Fibroblast of pulmonary artery (primary cell): ENCODE measurements at places on chromosomes 4 and X.

DNA sequence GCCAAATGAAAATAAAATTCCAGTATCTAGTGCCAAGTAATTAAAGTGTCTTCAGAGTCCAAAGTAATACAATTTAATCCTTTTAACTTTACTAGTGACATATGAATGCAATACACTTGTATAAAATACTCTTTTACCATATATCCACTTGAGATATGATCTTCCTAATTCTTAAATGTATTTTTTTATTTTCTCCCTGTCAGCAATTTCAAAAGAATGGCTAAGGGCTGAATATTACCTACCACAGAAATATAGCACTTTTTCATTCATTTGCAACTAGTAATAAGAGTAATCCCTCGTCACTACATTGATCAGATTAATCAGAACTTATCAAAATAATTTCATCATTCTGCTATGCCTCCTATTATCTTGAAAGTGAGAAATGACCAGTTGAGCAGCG lies 10.1 kb upstream of the TBX22 start:
- DNase-seq = no peak

DNA sequence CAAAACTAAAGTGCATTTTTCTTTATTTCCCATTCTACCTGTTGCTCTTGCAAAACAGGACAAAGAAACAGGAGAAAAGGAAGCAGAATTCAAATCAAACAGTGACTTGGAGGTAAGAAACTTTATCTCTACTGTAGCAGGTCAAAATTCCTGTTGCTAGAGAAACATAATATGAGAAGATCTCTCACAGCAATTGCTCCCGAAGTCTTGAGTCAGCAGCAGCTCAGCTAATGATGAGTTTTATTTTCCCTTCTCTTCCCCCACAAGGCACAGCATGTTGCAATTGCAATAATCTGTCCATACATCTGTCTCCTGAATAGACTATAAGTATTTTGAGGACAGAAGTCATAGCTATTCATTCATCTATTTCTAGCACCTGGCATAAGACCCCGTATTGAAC lies 112.7 kb downstream of the CLNK start:
- DNase-seq = no peak

DNA sequence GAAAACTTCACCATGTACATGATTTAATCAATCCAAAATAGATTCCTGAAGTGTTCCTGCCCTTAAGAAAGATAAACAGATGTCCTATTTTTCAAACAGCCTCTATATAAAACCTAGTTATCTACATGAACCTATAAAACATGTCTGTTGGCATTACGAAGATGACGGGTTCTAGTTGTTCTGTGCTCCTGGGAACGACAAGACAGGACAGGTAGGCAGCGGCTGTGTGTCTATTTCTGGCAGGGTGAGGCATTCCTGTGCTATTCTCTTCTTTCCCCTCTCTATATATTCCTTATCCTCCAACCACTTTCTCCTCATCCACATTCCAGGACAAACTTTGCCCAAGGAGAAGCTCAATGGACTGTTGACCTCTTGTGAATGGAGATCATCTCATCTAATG lies 6.1 kb downstream of the FAT1 start:
- DNase-seq = no peak

DNA sequence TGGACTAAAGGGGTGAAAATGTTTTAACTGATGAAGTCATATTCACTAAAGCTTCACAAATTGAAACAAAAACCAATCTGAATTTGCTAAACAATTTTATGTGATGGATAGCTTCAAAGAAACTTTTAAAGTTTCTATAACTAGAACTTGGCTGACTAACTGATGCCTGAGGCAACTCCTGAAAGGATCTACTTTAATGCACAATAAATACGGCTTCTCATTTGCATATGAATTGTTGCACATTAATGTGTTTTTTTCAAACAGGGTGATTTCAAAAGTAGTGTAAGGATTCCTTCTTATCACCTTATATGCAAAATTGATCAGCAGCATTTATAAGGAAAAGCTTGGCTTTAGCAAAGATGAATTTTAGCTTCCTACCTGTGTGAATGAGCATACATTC lies 58.4 kb upstream of the ATOH1 start:
- DNase-seq = no peak

DNA sequence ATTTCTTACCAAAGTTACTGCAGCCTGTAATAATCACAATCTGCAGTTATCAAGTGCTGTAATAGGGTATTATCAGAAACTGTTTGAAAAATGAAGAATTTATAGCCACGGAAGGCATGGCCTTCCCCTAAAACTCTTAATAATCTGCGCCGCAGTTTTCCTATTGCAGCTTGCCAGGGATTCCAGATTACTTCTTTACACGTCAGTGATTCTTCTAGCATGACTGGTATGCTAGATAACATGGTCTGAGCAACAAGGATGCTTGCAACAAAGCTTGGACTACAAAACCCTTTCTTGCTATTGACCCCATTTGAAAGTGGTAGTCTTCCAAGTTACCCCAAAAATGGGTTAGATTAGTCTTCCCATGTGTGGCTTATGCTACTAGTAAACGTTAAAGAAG lies 47.2 kb upstream of the GK2 start:
- peak; percentile 54 for DNase-seq

- DNase-seq = peak; percentile 24
Measured at GRCh38 chr4:158610790-158611189, 60.9 kb downstream of the C4orf46 start.

DNA sequence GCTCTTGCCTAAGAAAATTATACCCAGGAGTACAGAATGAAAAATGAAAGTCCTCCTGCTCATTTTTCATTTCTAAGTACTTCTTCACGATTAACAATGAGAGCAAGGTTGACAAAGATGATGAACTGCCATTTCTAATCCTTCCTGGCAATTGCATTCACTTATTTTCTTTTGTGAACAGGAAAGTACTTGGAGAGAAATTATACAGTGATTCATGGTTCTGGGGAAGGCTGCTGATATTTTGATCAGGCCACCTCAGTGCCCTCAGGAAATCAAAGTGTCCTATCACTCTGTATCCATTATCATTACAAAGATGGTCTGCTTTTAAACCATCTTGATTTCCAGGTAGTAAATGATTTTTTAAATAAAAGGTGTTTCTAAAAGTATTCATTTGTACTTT lies 467.5 kb downstream of the PACRGL start:
- no peak for DNase-seq

DNA sequence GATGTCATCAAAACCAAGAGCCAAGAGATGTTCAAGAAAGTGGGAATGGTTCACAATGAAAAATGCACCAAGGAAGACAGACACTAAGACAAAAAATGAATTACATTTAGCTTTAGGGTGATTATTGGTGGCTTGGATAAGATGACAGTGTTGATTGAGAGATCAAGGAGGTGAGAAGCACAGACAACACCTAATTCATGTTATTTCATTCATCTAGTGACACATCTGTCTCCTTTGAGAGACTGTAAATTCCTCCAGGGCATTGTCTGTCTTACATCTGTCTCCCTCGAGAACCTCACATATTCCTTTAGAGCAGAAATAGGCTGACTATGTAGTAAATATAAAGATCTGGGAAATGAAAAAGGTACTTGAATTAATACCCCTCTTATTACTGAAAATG lies 94.2 kb upstream of the SMIM31 start:
- DNase-seq = no peak

DNA sequence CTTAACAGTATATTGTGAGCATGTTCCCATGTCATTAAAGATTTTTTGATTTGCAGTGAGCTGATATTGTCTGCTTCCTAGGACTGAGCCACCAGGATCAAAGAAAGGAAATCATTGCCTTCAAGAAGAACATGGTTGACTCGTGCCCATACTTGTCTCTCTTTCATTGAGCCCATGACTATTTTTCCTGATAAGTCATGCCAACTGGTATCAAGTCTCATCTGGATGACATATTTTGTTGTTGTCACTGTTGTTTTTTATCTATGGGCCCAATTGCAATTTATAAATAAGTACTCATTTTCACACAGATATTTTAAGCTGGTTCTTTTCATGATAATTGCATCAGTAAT lies 10.2 kb upstream of the RHOH start:
- DNase-seq = no peak

DNA sequence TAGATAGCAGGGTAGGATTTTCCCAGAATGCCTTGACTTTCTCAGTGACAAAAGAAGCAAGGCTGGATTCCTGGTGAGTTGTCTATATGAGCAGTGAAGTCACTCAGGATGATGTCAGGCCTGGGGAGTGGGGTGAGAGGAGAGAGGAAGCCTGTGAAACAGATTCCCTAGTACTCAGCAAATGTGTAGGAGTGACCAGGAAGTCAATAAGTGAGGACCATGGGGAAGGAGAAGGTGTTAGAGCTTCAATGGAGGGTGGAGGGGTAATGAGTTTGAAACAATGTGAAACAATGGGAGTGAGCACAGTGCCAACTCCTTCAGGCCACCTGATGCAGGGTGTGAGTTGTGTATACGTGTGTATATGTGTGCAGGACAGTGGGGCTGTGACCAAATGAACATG lies 2.4 kb upstream of the SLC9A6 start:
- peak; percentile 3 for DNase-seq

DNA sequence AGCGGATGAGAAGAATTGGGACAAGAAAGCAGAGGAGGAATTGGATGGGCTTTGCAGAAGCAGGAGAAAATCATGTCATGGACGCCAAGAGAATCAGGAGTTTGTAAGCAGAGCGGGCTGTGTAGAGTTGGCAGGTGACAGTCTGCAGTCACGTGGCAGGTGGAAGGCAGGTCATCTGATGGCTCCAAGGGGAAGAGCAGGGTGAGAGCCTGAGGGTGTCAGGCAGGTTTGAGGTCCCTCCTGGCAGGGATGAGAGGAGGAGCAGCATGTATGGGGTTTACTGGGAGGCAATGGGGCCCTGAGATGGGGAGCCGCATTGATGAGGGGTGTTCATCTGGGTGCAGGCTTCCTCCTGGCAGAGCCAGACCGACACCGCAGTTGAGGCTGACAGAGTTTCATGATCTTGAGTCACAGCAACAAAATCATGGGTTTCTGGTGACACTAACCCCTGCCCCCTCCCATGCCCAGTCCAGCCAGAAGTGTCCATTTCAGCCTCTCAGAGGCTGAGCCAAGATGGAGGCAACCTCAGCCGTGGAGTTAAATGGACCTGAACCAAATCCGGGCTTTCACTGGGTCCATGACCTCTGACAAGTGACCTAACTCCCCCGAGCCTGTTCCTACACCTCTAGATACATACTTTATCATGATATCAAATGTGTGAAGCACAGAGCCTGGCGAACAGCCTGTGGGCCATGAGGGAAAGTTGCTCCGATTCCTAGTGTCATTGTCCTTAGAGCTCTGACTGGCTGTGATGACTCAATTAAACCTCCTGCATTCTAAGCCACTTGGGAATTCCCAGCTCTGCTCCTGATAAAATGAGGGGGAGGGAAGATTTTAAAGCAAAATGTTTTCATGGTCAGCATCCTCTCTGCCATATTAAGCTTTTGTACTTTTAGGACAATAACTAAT lies 36.1 kb downstream of the EVC start:
- DNase-seq = peak; percentile 84

- DNase-seq = no peak
Measured at GRCh38 chr4:103024996-103025395, 5.5 kb upstream of the SLC9B1 start.

DNA sequence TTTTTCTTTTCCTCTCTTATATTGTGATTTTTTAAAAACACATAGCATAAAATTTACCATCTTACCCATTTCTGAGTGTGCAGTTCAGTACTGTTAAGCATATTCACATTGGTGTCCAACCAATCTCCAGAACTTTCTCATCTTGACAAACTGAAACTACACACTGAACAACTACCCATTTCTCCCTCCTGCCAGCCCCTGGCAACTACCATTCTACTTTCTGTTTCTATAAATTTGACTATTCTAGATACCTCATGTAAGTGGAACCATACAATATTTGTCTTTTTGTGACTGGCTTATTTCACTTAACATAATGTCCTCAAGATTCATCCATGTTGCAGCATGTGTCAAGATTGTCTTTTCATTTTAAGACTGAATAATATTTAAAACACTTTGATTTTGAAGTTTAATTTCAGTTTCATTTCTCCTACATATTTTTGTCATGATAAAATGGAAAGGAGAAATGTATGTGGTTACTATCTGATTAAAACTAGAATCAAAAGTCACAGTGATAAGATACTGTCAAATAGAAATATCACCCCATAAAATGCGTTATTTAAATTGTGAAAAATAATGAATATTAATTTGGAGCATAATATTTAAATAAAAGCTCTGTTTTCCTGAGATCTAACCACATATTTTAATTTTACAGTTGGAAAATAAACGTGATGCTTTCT lies 122.8 kb downstream of the DIPK2B start:
- DNase-seq = no peak

DNA sequence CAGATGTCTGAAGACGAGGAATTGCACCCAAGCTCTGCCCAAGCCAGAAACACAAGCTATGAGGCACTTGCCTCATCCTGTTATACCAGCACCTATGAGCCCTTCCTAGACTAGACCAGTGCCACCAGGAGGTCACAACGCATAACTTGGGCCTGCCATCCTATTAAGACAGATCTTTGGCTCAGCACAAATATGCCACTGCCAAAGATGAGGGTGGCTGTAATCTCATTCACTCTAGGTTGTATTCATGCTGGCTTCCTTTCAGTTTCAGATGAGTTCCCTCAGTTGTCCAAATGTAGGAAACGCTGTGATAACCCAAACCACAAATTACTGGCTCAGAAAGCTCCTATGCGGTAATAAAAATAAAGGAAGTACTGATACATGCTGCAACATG lies 76.5 kb upstream of the CITED1 start:
- peak; percentile 28 for DNase-seq

DNA sequence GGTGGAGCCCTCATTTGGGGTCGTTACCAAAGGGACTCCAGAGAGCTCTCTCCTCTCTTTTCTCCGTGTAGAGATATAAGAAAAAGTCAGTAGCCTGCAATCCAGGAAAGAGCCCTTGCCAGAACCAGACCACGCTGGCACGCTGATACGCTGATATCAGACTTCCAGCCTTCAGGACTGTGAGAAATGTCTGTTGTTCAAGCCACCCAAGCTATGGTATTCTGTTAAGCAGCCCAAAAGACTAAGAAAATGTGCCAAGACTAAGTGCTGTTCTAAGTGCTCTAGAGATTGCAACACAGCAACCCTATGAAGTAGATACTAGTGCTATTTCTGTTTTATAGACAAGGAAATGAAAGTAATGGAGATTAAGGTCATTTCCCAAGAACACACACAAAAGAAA lies 205.7 kb downstream of the CAMK2D start:
- DNase-seq = peak; percentile 58

DNA sequence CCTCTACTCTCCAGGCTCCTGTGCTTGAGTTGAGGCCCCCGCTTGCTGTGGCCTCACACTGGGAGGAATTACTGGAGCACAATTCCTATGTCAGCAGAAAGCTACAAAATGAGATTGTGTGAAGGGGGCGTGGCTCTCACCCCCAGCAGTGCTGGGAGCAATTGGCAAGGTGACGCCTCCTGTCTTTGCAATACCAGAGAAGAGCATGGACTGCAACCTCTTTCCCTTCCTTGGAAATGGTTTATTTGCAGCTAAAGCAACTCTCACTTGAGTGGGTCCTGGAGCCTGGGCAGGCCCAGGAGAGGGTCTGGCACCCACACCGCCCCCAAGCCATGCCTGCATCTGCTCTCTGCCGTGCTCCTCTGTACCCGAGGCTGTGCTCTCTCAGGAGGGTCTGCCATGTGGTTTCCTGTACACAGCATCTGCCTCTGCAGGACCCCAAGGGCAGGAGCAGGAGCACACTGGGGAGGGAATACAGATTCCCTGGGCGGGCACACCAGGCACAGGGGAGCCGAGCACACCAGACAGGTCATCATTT lies 32.9 kb upstream of the HGFAC start:
- DNase-seq = no peak
